ENCODE measurements at places on chromosomes 1 and 21. TPM values are rescaled to one million over a fixed set of nuclear protein-coding genes. Genes with fewer than 3 reads are reported as not detected.
A peak's percentile ranks its signal among the peaks of the same experiment; 100 is the strongest.

- peak overlapping the region; percentile 18 for H3K4me3 ChIP-seq
- DNase-seq = no peak
- H3K27ac ChIP-seq = no peak overlapping the region
- H3K4me1 ChIP-seq = peaks cover 59% of the 10 kb centered on the region
- H3K36me3 ChIP-seq = no peaks in the 10 kb centered on the region
Measured at GRCh38 chr1:92480813-92481598, 5.7 kb downstream of the GFI1 start.

GRCh38 chr1:203454986-203455471 is 20.6 kb upstream of the PRELP start:
- no peak for DNase-seq
- H3K27me3 ChIP-seq = no peaks in the 10 kb centered on the region
- H3K4me1 ChIP-seq = peaks cover 18% of the 10 kb centered on the region
- H3K4me3 ChIP-seq = no peak overlapping the region
- no peaks in the 10 kb centered on the region for H3K36me3 ChIP-seq

Gene SRSF11
- total RNA-seq = 248 TPM

Gene GCSAML
- total RNA-seq = not detected

DNA sequence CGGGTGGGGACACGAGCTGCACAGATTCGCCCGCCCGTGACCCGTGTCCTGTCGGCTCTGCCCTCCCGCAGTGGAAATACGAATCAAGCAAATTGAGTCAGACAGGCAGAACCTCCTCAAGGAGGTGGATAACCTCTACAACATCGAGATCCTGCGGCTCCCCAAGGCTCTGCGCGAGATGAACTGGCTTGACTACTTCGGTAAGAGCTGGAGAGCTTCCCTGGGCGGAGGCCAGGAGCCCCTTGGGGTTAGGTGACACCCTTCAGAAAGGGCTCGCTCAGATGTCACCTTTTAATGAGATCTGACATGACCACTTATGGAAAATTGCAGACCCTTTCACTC is 489 bp downstream of the CDCA8 start:
- H3K27me3 ChIP-seq = no peaks in the 10 kb centered on the region
- DNase-seq = no peak
- H3K36me3 ChIP-seq = peaks cover 3% of the 10 kb centered on the region
- H3K4me1 ChIP-seq = peaks cover 37% of the 10 kb centered on the region
- H3K27ac ChIP-seq = peak overlapping the region; percentile 87
- peak overlapping the region; percentile 75 for H3K4me3 ChIP-seq

- DNase-seq = no peak
- no peak overlapping the region for H3K4me3 ChIP-seq
- no peaks in the 10 kb centered on the region for H3K27me3 ChIP-seq
Measured at GRCh38 chr1:95003433-95003738, 69.4 kb downstream of the ALG14 start.

DNA sequence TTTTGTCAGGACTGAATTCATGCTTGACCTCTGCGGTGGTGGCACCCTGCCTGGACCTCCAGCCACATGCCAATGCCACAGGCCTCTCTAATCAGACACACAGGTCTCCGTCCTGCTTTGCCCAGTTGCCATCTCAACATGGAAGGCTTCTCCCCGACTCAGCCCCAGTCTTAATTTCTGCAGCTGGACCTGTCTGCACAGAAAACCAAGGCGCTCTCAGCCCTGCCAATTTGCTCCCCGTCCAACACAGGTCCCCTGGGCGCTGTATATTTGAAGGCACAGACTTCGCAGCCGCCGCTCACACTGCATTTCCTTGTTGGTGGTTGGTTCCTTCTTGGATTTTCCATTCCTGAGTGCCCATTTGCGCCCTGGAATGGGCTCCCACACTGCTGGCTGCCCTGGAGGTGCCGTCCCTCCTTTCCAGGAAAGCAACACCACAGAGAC is 28.0 kb upstream of the PLEKHG5 start:
- no peak overlapping the region for H3K4me3 ChIP-seq
- peaks cover 7% of the 10 kb centered on the region for H3K4me1 ChIP-seq
- no peaks in the 10 kb centered on the region for H3K27me3 ChIP-seq
- no peak overlapping the region for H3K27ac ChIP-seq
- H3K36me3 ChIP-seq = no peaks in the 10 kb centered on the region
- no peak for DNase-seq
